ENCODE measurements at places on chromosomes 5 and 9.

- no peak for DNase-seq
Measured at GRCh38 chr5:172733974-172734346, 37.0 kb downstream of the DUSP1 start.

- no peak for DNase-seq
Measured at GRCh38 chr5:157766902-157767301, 23.4 kb downstream of the LSM11 start.

- DNase-seq, result peak; percentile 83
Measured at GRCh38 chr5:178143901-178144300, 9.8 kb downstream of the NHP2 start.

- DNase-seq, result no peak
Measured at GRCh38 chr5:136174021-136174659, 18.8 kb downstream of the SMIM32 start.

GRCh38 chr5:178895615-178896571 is at the start of gene ZFP2:
Gene ZFP2 (plus strand): TSS chr5:178895913. CDS start chr5:178931314, 35,401 bp downstream.
- DNase-seq, result peak; percentile 80

GRCh38 chr5:168800701-168801100 is 221.5 kb upstream of the PANK3 start:
- no peak for DNase-seq

- DNase-seq, result no peak
Measured at GRCh38 chr5:24703934-24704333, 59.2 kb upstream of the CDH10 start.

- no peak for DNase-seq
Measured at GRCh38 chr9:81411961-81412360, 277.4 kb downstream of the TLE1 start.

DNA sequence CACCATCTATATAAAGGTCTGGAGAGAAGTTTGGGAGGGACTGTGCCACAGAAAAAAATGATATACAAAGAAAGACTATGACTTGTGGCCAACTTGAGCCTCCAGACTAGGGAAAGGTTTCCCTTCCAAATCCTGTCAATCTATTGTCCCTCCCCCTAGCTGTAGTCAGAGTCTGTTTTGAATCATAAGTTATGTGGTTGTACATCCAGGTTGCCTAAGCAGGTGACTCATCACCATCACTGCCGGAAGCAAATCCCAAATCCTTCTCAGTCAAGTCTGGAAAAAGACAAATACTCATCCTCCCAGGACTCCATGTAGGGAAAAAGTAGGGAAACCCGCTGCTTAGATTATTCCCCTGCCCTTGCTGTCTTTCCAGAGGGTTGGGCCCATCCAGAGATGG is 235.7 kb downstream of the CDK5RAP2 start:
- DNase-seq, result no peak

DNA sequence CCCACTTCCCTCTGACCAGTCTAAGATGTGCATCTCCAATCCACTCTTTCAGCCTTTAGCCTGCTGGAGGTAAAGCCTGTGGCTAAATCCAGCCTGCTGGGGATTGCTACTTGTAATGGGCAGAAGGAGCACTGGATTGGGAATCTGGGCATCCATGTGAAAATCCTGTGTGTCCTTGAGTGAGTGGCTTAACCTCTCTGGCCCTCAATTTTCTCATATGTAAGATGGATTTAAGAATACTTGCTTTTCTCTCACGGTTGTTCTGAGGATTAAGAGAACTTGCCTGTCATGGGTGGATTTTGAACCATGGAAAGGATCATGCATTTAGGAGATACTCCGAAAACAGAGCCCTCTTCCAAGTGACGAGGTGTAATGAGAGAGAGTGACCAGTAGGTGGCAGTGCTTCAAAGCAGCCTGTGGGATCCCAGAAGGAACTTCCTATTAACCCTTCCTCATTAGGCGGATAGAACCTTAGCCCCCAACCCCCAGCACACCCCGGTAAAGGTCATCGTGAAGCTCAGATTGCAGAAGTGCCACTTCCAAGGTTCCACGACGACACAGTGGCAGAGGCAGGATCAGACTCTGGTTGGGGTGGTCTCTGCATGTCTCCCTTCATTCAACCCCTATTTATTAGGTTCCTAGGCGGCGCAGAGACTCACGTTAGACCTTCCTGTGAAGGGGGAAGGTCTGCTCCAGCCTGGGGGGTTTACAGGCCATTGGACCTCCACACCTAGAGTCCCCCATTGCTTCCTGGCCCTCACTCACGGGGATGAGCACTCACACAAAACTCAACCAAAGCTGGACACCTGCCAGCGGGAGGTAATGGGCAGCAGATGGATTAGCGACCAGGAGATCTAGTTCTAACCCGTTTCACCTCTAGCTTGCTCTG is 68.7 kb upstream of the ZNF618 start:
- peak; percentile 73 for DNase-seq

DNA sequence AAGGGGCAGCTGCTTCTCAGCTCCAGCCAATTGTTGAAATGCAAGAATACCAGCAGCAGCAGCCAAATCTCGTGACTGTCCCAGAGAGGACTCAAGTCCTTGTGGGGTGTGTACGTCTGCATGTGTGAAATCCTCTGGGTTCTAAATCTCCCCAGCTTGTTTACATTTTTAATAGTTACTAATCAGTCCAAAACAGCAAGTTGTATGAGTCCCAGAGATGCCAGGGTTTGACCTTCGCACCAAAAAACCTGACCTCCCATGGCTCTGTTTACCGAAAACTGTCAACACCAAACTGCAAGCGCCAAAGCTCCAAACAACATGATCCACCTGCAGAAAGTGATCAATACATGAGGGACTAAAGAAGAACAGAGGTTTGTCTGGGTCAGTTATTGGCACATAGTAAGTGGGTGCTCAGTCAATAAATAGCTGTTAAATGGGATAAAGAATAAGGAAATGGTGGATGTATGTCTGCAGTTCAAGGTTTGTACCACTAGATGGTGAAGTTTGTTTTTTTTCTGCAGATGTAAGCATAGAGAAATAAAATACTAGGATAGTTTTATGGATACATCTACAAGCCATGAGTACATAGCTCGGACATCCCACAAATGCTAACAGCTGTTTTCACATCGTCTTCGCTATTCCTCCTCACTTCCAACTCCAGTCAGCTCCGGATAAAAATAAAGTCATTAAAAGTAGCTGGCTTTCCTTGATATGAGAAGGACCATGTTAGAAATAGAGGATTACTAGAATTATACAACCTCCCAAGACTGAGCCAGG is 85.3 kb upstream of the ADRB2 start:
- no peak for DNase-seq

DNA sequence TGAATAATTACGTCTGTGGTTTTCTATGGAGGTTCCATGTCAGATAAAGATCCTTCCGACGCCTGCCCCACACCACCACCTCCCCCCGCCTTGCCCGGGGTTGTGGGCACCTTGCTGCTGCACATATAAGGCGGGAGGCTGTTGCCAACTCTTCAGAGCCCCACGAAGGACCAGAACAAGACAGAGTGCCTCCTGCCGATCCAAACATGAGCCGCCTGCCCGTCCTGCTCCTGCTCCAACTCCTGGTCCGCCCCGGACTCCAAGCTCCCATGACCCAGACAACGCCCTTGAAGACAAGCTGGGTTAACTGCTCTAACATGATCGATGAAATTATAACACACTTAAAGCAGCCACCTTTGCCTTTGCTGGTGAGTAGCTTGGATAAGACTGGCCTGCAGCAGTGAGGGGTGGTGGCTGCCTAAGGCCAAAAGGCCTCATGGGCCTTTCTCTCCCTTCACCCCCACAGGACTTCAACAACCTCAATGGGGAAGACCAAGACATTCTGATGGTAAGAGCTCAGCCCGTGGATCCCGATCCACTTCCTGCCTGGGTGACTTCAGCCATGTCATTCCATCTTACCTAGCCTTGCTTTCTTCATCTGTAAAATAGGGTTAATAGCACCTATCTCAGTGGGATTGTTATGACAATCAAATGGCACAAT is at the start of gene IL3:
Gene IL3, plus strand, starts transcription at position 155 of the 661 bp plus-strand sequence. Its CDS starts 52 bp downstream, at position 207.
- peak; percentile 20 for DNase-seq

DNA sequence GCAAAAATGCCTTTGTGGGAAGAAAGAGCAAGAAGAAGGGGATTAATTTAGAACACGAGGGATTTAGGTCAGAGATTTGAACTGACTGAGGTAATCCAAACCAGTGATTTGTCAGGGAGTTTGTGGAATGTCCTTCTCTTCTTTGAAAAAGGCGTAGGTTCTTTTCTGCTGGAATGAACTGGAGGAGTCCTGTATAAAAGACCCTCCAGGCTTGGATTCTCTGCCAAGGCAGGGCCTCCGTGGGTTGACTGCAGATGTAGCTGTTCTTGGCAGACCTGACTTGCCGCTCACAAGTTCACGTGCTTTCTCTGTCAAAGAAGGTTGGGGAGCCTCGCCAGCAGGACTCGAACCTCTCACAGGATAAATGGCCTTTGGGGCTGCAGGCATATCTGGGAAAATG is 62.8 kb upstream of the STC2 start:
- DNase-seq, result no peak

DNA sequence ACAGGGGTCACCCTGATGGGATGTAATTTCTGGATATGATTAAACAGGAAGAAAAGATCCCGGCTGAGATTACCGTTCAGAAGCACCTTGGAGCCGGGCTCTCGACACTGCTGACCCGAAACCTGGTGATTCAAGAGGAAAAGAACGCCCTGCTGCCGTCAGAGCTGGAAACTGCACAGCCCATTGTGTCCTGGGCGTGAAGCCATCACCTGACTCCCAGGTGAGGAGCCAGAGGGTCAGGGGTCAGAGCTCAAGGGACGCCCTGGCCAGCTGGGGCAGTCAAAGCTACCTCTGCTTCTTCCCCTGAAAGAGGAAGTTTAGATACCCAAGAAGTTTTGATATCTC is 17.8 kb upstream of the SLC12A7 start:
- DNase-seq, result no peak

DNA sequence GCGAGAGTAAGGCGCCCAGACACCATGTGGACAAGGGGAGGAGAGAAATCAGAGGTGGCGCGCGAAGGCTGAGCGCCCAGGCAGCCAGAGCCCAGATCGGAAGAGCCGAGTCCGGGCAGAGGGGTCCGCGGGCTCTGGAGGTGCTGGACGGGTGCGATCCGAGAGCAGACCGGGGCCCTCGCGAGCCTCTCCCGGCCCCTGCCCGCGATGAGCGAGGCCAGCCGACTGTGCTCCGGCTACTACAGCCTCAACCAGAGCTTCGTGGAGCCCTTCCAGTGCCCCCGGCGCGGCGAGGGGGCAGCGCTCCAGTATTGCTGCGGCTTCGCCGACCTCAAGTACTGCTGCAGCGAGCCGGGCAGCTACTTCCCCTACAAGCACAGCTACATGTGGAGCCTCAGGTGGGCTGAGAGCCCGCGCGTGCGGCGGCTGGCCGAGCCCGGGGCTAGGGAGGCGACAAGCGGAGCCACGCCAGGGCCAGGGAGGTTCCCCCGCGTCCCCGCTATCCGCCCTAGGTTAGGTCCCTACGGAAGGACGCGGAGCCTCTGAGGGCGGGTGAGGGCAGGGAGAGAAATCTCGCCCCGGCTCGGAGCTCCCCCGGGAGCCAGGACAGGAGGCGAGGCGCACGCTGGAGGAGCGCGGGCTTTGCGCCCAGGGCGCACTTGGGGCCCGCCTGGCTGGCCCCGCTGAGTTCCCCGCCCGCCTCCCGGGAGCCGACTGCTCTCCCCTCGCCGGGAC is at the start of gene SHISAL2B:
Gene SHISAL2B, plus strand, starts transcription at position 87 of the 735 bp plus-strand sequence. Its CDS starts 121 bp downstream, at position 208.
- DNase-seq, result peak; percentile 67

DNA sequence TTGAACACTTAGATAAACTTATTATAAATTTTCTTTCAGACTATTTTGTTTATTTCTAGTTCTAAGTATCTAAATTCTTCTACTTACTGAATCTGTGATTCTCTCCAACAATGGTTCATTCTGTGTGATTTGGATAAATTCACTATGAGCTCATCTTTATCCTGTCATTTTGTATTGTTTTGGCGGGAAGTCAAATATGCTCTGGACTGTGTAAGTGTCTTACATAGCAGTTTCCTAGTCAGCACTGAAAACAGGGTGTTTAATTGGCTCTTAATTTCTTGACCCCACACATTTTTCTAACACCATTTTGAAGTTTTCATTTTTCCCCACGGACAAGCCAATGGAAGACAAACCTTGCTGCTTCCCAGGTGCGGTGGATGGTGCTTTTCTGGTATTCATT is 207.0 kb upstream of the ACO1 start:
- DNase-seq, result no peak

DNA sequence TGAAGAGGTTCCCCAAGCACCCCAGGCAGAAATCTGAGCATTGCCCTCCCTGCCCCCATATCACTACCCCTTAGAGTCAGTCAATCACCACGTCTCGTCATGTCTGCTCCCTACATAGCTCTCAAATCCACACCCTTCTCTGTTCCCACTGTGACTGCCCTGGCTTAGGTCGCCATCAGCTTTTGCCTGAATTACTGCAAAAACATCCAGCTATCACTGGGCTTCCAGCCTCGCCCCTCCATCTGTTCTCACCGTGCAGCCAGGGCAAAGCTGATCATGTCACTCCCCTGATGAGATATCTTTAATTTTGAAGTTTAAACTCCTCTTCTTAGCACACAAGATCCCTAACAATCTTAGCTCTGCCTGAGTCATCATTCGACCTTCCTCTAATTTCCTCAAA is 89.6 kb upstream of the TBC1D2 start:
- DNase-seq, result no peak

GRCh38 chr5:154442801-154443200 is 3.0 kb upstream of the SAP30L start:
- no peak for DNase-seq

- DNase-seq, result peak; percentile 41
Measured at GRCh38 chr5:86679529-86679928, 61.8 kb downstream of the COX7C start.

- DNase-seq, result no peak
Measured at GRCh38 chr9:70563431-70564204, 149.2 kb upstream of the KLF9 start.

DNA sequence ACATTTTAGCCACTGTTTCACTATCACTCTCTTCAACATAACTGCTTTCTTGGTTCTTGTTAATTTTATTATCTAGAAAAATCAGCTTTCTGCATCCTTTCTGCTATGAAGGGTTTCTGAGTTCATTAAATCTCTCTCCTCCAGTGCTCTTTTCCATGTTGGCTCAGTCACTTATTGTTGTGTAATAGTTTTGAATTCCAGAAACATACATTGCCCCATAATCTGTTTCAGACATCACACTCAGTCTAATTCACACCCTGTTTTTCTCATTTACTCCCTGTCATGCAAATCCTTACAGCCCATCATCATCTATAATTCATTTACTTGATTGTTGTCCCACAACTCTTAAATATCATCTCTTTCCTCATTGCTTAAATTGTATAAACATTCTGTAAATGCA is 176.1 kb upstream of the CDH12 start:
- no peak for DNase-seq

- no peak for DNase-seq
Measured at GRCh38 chr9:34961574-34962490, 3.7 kb downstream of the PHF24 start.

GRCh38 chr9:112437406-112437805 is 49.2 kb upstream of the KIAA1958 start:
- no peak for DNase-seq

- no peak for DNase-seq
Measured at GRCh38 chr5:37435261-37435660, 56.1 kb downstream of the WDR70 start.

DNA sequence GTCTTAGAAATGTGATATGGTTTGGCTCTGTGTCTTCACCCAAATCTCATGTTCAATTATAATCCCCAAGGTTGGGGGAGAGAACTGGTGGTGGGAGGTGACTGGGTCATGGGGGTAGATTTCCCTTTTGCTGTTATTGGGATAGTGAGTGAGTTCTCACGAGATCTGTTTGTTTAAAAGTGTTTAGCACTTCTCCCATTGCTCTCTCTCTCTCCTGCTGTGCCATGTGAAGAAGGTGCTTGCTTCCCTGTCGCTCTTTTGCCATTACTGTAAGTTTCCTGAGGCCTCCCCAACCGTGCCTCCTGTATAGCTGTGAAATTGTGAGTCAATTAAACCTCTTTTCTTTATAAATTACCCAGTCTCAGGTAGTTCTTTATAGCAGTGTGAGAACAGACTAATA is 203.6 kb downstream of the ASTN2 start:
- DNase-seq, result no peak

- no peak for DNase-seq
Measured at GRCh38 chr5:57903458-57903857, 420.8 kb upstream of the ACTBL2 start.
